ENCODE measurements at places on chromosomes 13 and 19. TPM values are rescaled to one million over a fixed set of nuclear protein-coding genes. Genes with fewer than 3 reads are reported as not detected.

The RFPL4A gene
- not detected for total RNA-seq

GRCh38 chr13:60590800-60591747, 194.1 kb downstream of the TDRD3 start:
- no peaks in the 10 kb centered on the region for H3K4me1 ChIP-seq
- no peak overlapping the region for H3K4me3 ChIP-seq
- H3K27ac ChIP-seq = no peak overlapping the region
- H3K36me3 ChIP-seq = no peaks in the 10 kb centered on the region
- no peaks in the 10 kb centered on the region for H3K27me3 ChIP-seq
- peak; percentile 17 for DNase-seq

- DNase-seq = no peak
- H3K4me3 ChIP-seq = no peak overlapping the region
- H3K4me1 ChIP-seq = no peaks in the 10 kb centered on the region
- no peak overlapping the region for H3K27ac ChIP-seq
These were observed 45.9 kb downstream of the COG3 start for GRCh38 chr13:45510672-45511071.

The UBE2L5 gene
- not detected for total RNA-seq

The SLC1A6 gene
- total RNA-seq = 9.6 TPM

The NALCN gene
- 70.7 TPM for total RNA-seq

GRCh38 chr13:51786425-51787265, 17.3 kb downstream of the DHRS12 start:
- no peak for DNase-seq
- H3K36me3 ChIP-seq = peaks cover 3% of the 10 kb centered on the region
- peaks cover 15% of the 10 kb centered on the region for H3K4me1 ChIP-seq
- H3K27ac ChIP-seq = no peak overlapping the region
- no peaks in the 10 kb centered on the region for H3K27me3 ChIP-seq

- H3K27me3 ChIP-seq = no peaks in the 10 kb centered on the region
- H3K36me3 ChIP-seq = no peaks in the 10 kb centered on the region
- no peak for DNase-seq
These were observed 517.2 kb upstream of the SLITRK1 start for GRCh38 chr13:84399320-84400085.

DNA sequence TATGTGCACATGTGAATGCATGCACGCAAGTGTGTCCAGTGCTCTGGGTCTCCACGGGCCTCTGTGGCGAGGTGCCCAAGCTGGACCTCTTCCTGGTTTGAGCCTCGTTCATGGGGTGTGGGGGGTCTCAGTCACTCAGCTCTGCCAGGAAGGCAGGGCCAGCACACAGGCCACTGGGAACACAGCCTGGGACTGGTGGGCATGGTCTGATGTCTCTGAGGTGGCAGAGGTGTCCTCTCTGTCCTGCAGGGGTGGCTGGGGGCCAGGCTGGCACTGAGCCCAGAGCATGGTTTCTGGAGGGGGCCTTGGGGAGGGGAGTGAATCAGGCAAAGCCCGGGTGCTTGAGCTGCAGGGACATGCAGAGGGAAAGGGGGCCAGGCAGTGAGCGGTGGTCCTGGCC, 9.4 kb downstream of the LRP3 start:
- no peaks in the 10 kb centered on the region for H3K27me3 ChIP-seq
- H3K27ac ChIP-seq = no peak overlapping the region
- DNase-seq = no peak
- H3K4me3 ChIP-seq = no peak overlapping the region

DNA sequence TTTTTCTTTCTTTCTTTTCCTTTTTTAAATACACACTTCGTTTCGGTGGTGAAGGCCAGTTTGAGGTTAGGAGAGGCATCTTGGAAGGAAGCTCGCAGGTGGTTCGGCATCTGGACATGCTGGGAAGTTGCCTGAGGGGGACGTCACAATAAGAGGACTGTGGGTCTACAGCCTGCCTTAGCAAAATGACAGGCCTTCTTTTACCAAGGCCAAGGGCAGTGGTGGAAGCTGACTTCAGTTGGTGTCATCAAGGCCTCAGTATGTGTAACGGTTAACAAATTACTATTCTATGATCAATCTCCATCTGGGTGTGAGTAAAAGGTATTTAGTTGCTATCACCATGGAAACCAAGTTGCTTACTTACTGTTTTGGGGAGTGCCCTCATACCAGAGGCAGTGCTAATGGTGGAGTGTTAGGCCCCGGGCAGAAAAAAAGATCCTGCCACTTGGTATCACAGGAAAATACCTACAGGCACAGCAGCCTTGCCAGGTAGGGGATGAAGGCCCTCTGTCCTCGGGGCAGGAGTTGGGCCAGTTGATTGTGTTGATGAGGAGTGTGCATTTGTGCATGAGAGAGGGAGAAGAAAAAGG, 10.3 kb downstream of the ACTN4 start:
- H3K36me3 ChIP-seq = peaks cover 11% of the 10 kb centered on the region
- no peak overlapping the region for H3K4me3 ChIP-seq
- H3K27ac ChIP-seq = peak overlapping the region; percentile 87
- H3K27me3 ChIP-seq = no peaks in the 10 kb centered on the region

DNA sequence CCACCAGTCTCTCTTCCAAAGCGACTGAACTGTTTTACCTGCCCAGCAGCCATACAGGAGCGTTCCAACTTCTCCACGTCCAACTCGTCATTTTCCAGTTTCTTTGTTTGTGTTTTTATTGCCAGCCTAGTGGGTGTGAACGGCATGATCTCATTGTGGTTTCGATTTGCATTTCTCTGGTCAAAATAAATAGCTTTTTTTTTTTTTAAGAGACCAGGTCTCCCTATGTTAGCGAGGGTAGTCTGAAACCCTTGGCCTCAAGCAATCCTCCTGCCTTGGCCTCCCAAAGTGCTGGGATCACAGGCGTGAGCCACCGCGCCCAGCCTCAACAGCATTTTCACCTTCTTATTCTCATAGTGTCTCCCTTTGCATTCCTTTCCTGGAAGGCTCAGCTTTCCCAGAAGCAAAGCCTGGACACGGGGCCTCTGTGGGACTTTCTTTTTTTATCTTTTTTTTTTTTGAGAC, 4.2 kb upstream of the JSRP1 start:
- no peaks in the 10 kb centered on the region for H3K4me1 ChIP-seq
- H3K27ac ChIP-seq = no peak overlapping the region
- H3K27me3 ChIP-seq = no peaks in the 10 kb centered on the region
- no peaks in the 10 kb centered on the region for H3K36me3 ChIP-seq
- no peak overlapping the region for H3K4me3 ChIP-seq
- DNase-seq = no peak

The ZNF470 gene
- total RNA-seq = 13.5 TPM

GRCh38 chr13:79398915-79399314, 7.1 kb downstream of the RBM26 start:
- peaks cover 4% of the 10 kb centered on the region for H3K36me3 ChIP-seq
- H3K4me3 ChIP-seq = no peak overlapping the region
- no peaks in the 10 kb centered on the region for H3K27me3 ChIP-seq
- no peaks in the 10 kb centered on the region for H3K4me1 ChIP-seq
- DNase-seq = no peak

The GPR4 gene
- total RNA-seq = 0.30 TPM

GRCh38 chr13:87777387-87777786, 106.2 kb downstream of the SLITRK5 start:
- H3K27me3 ChIP-seq = no peaks in the 10 kb centered on the region
- no peaks in the 10 kb centered on the region for H3K4me1 ChIP-seq

The CGB1 gene
- not detected for total RNA-seq

The ZNF471 gene
- 16.3 TPM for total RNA-seq

DNA sequence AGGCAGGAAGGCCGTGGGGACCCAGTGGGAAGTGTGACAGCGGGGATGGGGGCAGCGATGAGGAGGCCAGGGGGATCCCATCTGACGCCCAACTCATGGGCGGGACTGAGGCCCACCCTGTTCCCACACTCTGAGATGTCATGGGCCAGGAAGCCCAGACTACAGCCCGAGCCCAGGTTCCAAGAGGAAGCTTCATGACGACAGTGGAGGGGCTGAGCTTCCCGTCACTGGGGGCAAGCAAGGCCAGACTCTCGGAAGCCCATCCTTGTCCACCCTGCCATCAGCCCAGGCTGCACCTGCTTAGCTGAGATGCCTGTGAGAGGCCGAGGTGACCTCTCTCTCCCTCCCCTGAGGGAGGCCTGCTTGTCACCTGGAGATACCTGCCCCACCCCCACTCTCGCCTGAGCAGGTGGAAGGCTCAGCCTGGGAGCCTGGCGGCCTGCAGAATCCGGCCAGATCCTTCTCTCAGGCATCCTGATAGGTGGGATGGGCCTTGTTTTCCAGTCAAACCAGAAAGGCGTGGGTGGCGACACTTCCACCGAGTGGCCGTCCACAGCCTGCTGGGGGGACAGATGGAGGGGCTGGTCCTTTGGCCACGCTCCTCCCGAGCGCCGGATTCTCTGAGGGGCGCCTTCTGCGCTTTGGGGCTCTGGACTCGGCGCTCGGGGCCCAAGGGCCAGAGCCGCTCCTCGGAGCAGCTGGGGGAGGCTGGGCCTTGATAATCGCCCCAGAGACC, 4.8 kb downstream of the ZBTB7A start:
- DNase-seq = no peak
- peaks cover 74% of the 10 kb centered on the region for H3K36me3 ChIP-seq
- H3K27ac ChIP-seq = no peak overlapping the region
- H3K4me1 ChIP-seq = peaks cover 73% of the 10 kb centered on the region
- no peaks in the 10 kb centered on the region for H3K27me3 ChIP-seq

The ZNF556 gene
- 0.06 TPM for total RNA-seq

DNA sequence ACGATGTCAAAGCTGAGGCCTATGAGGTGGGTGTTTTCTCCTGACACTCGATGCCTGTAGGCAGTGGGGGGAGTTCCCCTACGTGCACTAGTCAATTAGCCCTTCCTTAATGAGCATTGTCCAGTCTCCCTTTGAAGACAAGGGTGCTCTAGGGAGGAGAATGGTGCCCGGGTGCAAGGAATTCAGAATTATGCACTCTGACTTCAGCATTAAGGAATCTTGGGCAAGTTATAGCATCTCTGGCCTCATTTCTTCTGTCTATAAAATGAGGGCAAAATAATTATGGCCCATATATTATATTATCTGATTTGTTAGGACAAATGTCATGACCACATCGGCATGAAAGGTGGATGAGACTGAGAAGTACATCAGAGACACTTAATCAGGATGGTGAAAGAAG, 82.1 kb upstream of the SLC7A1 start:
- no peaks in the 10 kb centered on the region for H3K4me1 ChIP-seq
- DNase-seq = no peak
- no peaks in the 10 kb centered on the region for H3K27me3 ChIP-seq
- no peaks in the 10 kb centered on the region for H3K36me3 ChIP-seq
- no peak overlapping the region for H3K4me3 ChIP-seq
